ENCODE measurements at places on chromosomes 13 and 19. TPM values are rescaled to one million over a fixed set of nuclear protein-coding genes. Genes with fewer than 3 reads are reported as not detected.

GRCh38 chr19:46620716-46621115, 4.2 kb downstream of the PTGIR start:
- DNase-seq, result no peak

GRCh38 chr13:27968316-27969081, 616 bp downstream of the CDX2 start:
- no peak for DNase-seq

- no peak for DNase-seq
These were observed 20.5 kb upstream of the NEK3 start for GRCh38 chr13:52179925-52180324.

DNA sequence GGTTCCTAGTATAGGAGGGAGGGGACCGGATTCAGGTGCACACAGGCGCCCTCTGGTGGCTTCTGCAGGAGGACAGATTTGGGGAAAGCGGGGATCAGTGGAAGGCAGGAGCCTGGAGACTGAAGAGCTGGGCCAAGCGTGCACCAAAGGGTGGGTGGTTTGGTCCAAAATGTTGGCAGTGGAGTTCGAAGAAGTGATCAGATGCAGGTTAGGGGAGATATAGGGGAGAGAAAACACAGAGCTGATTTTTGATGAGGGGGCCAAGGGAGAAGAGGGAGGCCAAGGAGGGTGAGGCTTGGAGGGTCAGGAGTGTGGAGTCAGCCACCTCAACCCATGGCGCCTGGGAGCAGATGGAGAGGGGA, 6.8 kb upstream of the CARM1 start:
- peak; percentile 94 for DNase-seq

The CEACAM3 gene
- total RNA-seq, result not detected

The PPP1R13L gene
- total RNA-seq, result 4.8 TPM

DNA sequence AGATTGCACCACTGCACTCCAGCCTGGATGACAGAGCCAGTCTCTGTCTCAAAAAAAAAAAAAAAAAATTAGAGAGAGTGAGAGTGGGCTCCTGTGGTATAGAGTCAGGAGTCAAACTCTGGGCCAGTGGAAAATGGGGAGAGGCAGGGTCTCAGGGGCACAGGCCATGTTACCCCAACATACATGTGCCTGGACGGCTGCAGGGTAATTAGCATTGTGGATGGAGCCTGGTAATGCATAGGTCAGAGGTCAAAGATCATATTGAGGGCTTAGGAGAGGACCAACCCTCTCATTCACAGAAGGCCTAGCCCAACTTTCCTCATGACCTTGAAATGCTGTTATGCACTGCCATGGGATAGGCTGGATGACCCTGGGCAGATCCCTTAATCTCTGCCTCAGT, 7.1 kb downstream of the CLIP3 start:
- DNase-seq, result no peak

The ZNF560 gene
- 0.12 TPM for total RNA-seq

DNA sequence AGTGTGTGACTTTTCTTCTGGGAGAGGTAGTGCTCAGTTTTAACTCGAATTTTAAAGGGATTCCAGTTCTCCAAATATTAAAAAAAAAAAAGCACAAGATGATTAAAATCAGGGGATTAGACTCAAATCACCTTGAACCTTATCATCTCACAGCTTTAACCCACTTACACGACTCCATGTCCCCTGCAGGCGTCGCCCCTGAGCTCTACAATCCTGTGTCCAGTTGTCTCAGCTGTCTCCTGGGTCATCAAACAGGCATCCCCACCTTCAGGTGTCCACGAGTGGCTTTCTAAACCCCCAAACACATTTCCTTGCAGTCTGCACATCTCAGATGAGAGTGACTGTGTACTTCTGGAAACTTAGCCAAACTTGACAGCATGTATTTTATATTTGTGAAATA, 14.1 kb downstream of the ZNF808 start:
- DNase-seq, result no peak

DNA sequence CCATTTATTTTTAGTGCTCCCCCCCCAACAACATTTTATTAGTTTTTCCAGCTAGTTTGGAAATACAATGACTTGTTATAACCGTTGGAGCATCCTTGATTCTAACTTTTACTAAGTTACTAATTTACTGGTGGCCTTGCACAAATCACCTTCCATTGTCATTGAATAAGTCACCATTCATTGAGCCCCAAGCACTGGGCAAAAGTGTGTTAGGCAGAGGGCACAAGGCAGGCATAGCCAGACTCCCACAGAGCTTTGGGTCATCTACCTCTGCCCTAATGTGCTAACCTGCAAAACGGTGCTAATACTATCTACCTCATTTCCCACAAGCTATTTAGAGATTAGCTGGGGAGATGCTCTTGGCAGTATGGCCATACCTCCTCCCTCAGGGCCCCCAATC, 86.8 kb upstream of the RNF113B start:
- no peak for DNase-seq

- DNase-seq, result no peak
These were observed 61.1 kb upstream of the HMGB1 start for GRCh38 chr13:30526612-30527495.

The S1PR2 gene
- total RNA-seq, result 3.4 TPM

DNA sequence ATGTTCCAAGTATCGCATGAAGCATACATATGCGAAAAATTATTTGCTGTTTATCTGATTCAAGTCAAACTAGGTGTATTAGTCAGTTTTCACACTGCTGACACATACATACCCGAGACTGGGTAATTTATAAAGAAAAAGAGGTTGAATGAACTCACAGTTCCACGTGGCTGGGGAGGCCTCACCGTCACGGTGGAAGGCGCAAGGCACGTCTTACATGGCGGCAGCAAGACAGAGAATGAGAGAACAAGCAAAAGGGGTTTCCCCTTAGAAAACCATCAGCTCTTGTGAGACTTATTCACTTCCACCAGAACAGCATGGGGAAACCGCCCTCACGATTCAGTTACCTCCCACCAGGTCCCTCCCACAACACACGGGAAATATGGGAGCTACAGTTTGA, 13.0 kb upstream of the PROZ start:
- DNase-seq, result peak; percentile 71

- no peak for DNase-seq
These were observed 1.9 kb downstream of the FOXO1 start for GRCh38 chr13:40664350-40665125.

The DCT gene
- total RNA-seq, result 0.10 TPM

DNA sequence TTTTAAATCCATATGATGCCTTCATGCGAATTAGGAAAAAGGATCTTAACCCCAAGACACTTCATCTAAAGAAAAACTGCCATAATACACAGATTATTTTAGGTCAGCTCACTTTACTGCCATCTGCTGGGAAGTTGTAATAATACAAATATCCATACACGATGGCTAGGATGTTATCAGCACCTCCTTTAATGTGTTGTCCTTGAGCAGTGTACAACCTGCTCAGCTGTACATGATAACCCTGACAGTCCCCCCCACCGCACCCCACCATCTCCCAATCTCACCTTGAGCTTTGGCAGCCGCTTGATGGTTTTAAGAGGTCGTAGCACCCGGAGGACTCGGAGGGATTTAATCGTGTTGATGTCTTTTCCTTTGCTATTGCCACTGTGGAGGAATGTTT, 112.2 kb downstream of the IER2 start:
- DNase-seq, result no peak

The MBD3L5 gene
- total RNA-seq, result not detected

DNA sequence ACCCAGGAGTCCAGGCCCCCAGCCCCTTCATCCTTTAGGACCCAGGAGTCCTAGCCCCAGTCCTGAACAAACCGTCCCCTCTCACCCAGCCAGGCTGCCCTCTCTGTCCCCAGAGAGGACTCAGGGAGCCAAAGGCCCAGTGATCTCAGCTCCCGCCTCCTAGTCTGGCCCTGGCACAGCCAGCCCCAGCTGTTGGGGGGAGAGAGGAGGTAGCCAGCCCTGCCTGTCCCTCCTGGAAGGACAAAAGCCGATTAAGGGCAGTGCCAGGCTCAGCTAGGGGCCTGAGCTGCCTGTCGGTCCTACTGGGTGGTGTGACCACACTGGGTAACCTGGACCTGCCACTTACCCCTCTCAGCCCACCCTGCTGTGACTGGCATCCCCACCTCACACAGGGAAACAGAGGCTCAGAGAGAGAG, 14.5 kb downstream of the LIPE start:
- DNase-seq, result no peak

GRCh38 chr13:97335488-97336134, 98.4 kb upstream of the RAP2A start:
- no peak for DNase-seq

DNA sequence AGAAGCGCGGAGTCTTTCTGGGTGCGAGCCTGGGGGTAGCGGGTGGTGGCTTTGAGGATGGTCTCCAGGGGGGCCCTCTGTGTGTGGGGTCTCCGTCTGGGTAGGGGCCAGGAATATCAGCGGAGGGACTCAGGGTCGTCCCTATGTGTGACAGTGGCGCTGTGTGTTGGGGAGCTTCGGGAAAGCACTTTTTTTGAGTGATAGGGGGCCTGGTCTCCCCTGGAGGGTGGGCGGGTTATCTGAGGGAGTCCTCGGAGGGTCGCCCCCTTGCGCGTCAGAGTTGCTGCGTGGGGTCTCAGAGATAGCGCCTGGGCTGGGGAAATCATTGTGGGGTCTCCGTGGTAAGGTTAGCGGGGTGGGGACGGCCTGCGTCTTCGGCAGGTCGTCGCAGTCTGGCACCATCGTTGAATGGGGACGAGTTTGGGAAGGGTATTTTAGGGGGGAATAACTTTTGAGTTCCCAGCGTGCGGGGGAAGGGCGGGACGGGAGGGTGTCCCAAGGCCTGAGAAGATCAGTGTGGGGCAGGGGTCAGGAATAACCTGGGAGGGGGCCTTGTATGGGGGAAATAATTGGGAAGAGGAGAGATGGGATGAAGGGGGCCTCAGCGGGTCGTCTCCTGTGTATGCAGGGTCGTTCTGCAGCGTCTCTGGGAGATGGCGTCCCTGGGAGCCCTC, 857 bp downstream of the IER2 start:
- peak; percentile 27 for DNase-seq

DNA sequence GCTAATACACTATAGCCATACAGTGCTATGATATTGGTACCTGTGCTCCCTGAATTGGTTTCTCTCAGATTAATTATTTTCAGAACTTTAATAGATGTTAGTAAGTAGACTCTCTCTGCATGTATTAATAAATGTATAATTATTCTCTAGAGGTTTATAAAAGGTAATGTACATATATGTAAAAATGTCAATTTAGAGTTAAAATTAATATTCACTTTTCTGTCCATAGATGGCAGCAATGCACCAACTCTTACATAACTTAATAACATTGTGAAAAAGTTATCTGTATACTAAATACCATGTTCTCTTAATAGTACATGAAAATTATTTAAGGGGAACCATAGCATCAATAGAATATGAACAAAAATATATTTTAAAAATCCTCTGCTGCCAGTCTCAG, 515.0 kb upstream of the KLHL1 start:
- no peak for DNase-seq

GRCh38 chr19:17220207-17220758, 5.1 kb downstream of the USE1 start:
- DNase-seq, result no peak

DNA sequence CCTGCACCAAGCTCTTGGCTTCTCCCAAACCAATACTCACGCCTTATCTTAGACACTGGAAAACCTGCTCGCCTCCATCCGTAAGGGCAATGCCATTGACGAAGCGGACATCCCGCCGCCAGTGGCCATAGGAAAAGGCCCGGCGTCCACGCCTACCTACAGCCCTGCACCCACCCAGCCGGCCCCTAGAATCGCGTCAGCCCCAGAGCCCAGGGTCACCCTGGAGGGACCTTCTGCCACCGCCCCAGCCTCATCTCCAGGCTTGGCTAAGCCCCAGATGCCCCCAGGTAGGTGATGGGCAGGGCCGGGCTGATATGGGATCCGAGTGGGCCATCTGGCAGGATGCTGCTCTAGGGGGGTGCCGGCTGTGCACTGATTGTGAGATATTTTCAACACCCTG, 7.4 kb downstream of the CC2D1A start:
- no peak for DNase-seq

The CEACAM7 gene
- total RNA-seq, result not detected

The PRSS57 gene
- total RNA-seq, result not detected

The OR4F17 gene
- not detected for total RNA-seq
